ENCODE measurements at places on chromosomes 4 and X. TPM values are rescaled to one million over a fixed set of nuclear protein-coding genes. Genes with fewer than 3 reads are reported as not detected.

DNA sequence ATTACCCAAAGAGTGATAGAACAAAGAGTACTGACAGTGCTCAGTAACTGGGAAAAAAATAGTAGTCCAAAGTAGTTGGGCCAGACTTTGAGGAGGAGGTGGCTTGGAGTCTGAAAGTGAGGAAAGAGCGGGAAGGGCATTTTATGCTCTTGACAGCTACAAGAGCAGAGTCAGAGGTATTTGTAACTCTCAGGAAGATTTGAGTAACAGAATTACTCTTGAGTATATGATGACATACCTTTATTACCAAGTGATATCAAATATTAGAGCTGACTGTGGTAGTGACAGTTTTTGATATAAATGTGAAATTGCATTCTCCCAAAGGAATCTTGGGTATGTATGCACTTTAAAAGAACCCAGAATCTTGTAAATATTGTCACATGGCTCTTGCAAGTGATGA lies 2.2 kb downstream of the SLAIN2 start:
- no peak for DNase-seq

- DNase-seq = no peak
Observed at GRCh38 chr4:169229571-169230028, 41.2 kb downstream of the SH3RF1 start.

DNA sequence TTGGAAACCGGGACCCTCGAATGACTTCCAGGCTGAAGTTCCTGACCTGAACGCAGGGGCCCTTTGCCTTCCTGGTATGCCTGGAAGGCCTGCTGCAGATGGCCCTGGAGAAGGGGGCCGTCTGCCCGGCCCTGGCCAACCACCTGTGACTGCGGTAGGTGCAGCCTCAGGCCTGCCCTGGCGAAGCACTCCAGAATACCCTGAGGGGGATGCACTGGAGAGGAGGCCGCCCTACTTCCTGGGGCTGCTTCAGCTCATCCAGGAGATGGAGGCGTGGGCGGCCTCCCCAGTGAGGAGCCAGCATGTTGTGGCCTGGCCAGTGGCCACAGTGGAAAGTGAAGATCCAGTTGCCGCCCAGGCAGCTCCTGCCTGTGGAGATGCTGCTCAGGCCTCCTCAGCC lies 26.4 kb upstream of the PNMA3 start:
- DNase-seq = no peak

GRCh38 chr4:146243141-146243882 lies 29.0 kb downstream of the REELD1 start:
- no peak for DNase-seq

DNA sequence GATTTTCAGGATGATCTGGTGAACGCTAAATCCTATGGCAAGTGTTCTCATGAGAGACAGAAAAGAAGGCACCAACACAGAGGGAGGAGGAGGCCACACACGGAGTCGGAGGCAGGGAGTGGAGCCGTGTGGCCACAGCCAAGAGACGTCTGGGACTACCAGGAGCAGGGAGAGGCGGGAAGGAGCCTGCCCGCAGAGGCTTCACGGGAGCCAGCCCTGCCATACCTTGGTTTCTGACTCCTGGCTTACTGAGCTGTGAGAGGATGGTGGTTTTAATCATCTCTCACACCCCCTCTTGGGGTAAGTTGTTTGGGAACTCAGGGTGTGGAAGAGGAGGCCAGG lies 33.5 kb upstream of the GPR78 start:
- no peak for DNase-seq

DNA sequence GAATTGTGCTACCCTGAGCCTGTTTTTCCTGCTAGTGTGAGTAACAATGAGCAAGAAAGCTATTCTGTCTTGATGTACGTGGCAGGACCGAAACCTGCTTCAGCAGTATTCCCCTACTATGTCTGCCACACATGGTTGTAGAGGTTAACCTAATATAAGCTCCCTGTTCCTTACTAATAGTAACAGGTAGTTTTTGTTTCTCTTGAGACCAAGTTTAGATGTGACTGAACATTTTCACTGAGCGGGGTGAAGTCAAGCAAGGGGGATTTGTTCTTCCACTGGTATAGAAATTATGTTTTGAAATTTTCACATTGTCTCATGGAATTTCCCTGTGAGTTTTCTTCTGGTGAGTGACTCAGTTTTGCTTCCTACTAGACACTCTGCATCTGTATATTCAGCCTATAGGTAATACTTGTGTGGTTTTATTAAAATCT lies 37.3 kb downstream of the RRAGB start:
- DNase-seq = no peak

- DNase-seq = no peak
Observed at GRCh38 chrX:776529-777230, 146.1 kb downstream of the SHOX start.

GRCh38 chr4:145907390-145907789 lies 31.2 kb downstream of the ZNF827 start:
- no peak for DNase-seq

DNA sequence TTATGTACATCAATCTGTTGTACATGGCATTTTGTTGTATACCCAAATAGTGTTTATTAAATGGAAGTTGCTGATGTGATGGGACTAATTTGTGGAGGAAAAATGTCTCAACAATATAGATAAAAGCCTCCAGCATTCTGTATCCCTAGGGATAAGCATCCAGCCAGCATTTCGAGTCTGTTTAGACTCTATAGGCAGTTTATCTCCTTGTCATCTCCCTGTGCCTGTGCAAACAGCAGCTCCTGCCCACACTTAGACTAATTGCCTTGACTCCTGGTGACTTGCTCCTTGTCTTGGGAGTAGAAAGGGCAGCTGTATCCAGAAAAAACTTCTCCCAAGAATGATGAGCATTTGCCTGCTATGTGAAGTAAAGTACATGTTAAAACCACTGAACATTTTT lies 83.8 kb downstream of the DOCK11 start:
- DNase-seq = no peak

- no peak for DNase-seq
Observed at GRCh38 chrX:55030271-55031205, at the start of gene ALAS2. Gene ALAS2 (minus strand): TSS chrX:55030977. CDS start chrX:55026000, 4,977 bp downstream.

GRCh38 chr4:48660347-48660746 lies 119.7 kb downstream of the FRYL start:
- DNase-seq = no peak

- DNase-seq = no peak
Observed at GRCh38 chr4:172826346-172826745, 342.3 kb upstream of the GALNT7 start.

DNA sequence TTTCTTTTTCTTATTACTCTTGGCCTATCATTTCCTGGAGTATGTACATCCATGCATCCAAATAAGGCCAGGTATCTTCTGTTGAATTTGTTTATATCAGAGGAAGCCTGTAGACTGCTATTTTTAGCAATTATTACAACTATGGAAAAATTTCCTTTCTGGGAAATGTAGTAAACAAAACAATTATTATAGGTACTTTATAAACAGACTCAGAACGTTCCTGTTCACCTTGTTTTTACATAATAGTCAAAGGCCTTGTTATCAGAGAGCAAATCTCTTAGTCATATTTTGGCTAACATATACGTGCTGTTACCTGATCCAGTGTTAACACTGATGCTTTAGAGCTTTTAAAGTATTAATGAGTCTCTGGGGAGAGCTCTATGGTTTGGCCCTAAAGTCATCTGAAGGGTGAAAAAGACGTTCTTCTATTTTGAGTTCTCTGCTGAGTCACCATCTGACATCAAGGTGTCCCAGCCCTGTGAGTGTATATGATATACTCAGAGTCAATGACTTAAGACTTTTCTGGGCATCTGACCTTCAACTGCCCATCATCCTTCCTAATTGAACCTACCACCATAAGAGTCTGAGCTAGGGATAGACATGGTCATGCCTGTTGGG lies 7.3 kb downstream of the SPARCL1 start:
- no peak for DNase-seq

- DNase-seq = no peak
Observed at GRCh38 chrX:53715346-53715924, 28.9 kb upstream of the HUWE1 start.

- no peak for DNase-seq
Observed at GRCh38 chr4:14111730-14112181, 484.2 kb upstream of the BOD1L1 start.

DNA sequence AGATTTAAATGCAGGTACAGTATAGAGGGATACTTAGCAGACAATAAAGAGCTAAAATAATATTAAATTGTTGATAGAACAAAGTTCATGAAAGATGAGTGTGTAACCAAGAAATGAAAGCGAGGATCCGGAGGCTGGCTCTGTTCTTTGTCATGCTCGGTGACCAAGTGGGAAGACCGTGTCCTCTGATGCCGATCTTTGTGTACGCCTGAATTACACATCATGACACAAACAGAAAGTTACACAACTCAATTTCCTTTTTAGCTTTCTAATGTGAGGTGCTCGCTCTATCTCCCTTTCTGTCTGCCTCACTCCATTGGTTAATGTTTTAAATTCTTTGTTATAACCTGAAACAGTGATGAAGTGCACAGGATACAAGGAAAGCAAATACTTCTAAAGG lies 114.8 kb upstream of the NEIL3 start:
- DNase-seq = no peak

DNA sequence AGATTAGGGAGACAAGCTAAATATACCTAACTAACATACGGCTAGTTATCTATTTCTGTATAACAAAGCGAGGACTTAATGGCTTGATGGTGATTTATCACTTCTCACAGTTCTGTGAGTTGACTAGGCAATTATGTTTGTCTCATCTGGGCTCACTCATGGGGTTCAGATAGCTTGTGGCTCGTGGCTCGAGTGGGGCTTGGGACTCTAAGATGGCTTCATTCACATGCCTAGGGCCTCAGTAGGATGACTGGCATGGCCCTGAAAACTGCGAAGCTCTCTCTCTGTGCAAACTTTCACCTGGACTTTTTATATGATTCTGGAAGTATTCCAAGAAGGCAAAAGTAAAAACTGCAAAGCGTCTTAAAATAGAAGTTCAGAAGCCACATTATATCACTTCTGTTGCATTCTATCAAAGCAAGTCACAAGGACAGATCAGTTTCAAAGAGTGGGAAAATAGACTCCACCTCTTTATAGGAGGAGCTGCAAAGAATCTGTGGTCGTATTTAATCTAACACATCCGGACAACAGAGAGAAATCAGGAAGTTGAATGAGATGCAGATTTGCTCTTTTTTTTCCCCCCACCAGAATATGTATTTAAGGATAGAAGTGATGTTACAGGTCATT lies 491.2 kb downstream of the INPP4B start:
- DNase-seq = no peak

DNA sequence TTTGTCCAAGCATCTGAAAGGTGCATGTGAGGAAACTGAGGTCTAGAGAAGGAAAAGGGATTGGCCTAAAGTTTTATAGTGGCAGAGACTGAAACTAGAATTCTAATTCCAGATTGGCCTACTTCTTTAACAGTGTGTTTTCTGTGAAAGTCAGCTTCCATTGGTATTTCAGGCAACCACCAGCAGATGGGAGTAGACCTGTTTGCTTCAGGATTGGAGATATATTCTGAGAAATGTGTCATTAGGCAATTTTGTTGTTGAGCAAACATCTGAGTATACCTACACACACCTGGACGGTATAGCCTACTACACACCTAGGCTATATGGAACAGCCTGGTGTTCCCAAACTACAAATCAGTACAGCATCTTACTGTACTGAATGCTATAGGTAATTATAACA lies 207.3 kb upstream of the RADX start:
- no peak for DNase-seq

GRCh38 chrX:13260598-13260997 lies 59.3 kb downstream of the ATXN3L start:
- DNase-seq = no peak

DNA sequence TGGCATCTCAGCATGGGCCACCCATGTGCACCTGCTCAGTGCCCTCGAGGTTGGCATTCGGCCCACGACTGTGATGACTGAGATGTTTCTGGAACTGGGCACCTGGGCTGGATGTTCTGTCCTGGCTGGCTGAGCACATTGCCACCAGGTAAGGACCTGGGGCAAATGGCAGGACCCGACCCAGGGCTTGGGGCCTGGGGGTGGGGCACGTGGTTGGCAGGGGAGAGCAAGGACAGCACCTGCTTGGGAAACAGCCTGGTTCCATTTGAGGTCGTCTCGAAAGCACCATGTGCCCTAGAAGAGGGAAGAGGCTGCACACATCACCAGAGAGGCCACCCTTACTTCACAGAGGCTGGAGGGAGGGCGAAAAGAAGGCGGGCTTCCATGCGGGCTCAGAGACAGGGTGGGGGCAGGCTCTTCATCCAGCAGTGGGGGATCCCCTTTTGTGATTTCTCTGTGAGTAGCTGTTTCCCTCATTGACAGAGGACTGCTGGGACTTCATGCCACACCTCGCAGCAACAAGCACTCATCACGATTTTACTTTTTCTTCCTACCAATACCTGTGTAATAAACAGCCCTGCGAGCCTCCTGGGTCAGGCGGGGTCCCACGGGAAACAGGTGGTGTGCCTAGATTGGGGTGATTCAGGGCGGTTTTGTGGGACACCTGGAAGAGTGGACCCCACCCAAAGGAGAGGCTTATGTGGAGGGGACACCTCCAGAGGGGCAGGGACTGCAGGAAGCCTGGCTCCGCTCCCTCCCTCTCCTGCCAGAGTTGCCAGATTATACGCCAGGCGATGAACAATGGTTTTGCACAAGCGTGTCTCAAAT lies 12.0 kb downstream of the TMEM187 start:
- no peak for DNase-seq

DNA sequence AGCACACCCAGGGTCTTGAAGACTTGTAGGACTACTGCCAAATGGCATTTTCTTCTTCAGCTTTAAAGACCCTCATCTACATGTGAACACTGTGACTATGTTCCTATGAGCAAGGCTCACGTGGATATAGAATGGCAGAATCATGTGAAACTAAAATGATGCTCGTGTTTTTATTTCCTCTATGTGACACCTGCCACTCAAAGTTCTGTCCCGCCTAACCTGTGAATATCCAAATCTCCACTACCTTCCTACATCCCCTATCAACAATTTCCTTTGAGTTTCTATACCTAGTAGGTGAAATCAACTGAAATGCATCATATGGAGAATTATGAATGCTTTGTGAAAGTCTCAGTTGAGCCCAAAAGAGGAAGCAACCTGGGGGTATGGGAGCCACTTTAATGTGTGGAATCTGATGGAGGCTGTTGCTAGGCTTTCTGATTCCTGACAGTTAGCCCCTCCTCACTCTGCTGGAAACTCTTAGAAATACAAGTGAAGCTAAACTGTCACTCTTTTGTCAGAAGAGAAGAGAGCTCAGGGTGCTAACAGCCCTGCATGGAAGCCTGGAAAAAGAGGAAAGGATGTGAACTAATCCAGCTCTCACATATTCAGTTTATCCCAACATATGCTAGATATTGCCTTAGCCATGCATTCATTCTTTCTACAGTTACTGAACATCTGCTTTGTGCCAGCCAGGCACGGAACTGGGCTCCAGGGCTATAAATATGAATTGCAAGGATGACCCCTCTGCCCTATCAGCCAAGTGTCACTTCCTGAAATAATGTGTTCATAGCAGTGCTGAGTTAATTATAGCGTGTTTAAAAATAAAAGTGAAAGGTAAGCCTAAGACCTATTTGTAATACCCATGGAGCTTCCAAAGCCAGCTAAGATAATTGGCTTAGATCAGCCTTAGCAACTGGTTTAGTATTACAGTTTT lies 11.0 kb downstream of the LHFPL1 start:
- DNase-seq = no peak

Gene PDCL2
- total RNA-seq = not detected

Gene PIR
- total RNA-seq = 7.0 TPM

Gene BLTP1
- 74.2 TPM for total RNA-seq

Gene FBXW7
- total RNA-seq = 64.0 TPM

Gene ATP1B4
- total RNA-seq = not detected

Gene CHIC1
- total RNA-seq = 14.0 TPM

Gene ZDHHC15
- 2.6 TPM for total RNA-seq

Measured in kidney (tissue), 22 donors.